Hepatocyte (in vitro differentiated cells): ENCODE measurements at places on chromosomes 12 and 14. TPM values are rescaled to one million over a fixed set of nuclear protein-coding genes. Genes with fewer than 3 reads are reported as not detected.
A peak's percentile ranks its signal among the peaks of the same experiment; 100 is the strongest.

The FAM222A gene
- total RNA-seq, result 7.4 and 8.5 TPM in 2 replicates

GRCh38 chr12:101957252-101957959 is 80.0 kb downstream of the DRAM1 start:
- peaks cover 6% of the 10 kb centered on the region for H3K4me1 ChIP-seq
- peak overlapping the region; percentile 61 for H3K27ac ChIP-seq
- no peak overlapping the region for H3K4me3 ChIP-seq

DNA sequence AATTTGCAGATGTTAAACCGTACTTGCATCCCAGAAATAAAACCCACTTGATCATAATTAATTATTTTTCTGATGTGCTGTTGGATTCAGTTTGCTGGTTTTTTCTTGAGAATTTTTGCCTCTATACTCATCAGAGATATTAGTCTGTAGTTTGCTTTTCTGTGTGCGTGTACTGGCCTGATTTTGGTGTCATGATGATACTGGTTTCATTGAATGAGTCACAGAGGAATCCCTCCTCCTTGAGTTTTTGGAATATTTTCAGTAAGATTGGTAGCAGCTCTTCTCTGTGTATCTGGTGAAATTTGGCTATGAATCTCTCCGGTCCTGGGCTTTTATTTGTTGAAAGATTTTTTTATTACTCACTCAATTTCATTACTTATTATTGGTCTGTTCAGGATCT is 100.4 kb upstream of the PMCH start:
- no peaks in the 10 kb centered on the region for H3K4me1 ChIP-seq
- H3K4me3 ChIP-seq, result no peak overlapping the region
- H3K27me3 ChIP-seq, result no peaks in the 10 kb centered on the region
- H3K27ac ChIP-seq, result no peak overlapping the region
- DNase-seq, result no peak

The CD27 gene
- not detected in 2 replicates for total RNA-seq

The POTEM gene
- not detected in 2 replicates for total RNA-seq

The MAPK1IP1L gene
- total RNA-seq, result 69.9 and 91.0 TPM in 2 replicates

- DNase-seq, result no peak
- H3K27ac ChIP-seq, result no peak overlapping the region
- H3K36me3 ChIP-seq, result no peaks in the 10 kb centered on the region
- H3K27me3 ChIP-seq, result no peaks in the 10 kb centered on the region
Observed at GRCh38 chr12:45303945-45304344, 88.0 kb downstream of the ANO6 start.

DNA sequence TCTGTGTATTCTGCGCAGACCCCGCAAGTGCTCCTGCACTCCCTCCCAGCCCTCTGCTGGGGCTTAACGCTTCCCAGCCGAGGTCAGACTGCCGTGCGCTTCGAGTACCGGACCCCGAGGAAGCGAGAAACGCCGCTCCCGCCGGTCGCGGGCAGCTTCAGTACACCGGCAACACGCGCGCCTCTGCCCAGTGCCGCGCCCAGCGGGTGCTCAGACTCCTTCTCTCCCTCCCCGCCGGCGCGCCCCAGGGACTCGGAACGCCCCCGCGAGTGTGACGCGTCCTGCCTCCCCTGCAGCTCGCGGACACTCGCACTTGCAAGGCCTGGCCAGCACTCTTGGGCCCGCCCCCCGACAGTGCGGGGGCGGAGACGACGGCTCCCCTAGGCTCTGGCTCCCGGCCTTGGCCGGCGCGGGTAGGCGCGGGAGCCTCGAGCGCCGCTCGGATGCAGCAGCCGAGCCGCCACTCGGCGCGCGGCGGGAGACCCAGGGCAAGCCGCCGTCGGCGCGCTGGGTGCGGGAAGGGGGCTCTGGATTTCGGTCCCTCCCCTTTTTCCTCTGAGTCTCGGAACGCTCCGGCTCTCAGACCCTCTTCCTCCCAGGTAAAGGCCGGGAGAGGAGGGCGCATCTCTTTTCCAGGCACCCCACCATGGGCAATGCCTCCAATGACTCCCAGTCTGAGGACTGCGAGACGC is at the start of gene PTGER2:
Gene PTGER2, plus strand, starts transcription at position 410 of the 692 bp plus-strand sequence. Its CDS starts 237 bp downstream, at position 647.
- H3K27me3 ChIP-seq, result peaks cover 20% of the 10 kb centered on the region
- DNase-seq, result peak; percentile 86
- no peaks in the 10 kb centered on the region for H3K36me3 ChIP-seq
- H3K4me3 ChIP-seq, result peak within 1 kb of the TSS; percentile 52

- DNase-seq, result no peak
- no peaks in the 10 kb centered on the region for H3K27me3 ChIP-seq
- no peak overlapping the region for H3K4me3 ChIP-seq
- H3K27ac ChIP-seq, result peak overlapping the region; percentile 64
- H3K36me3 ChIP-seq, result no peaks in the 10 kb centered on the region
Observed at GRCh38 chr12:110917961-110918360, 2.4 kb downstream of the MYL2 start.

The PYGL gene
- 46.2 and 51.6 TPM in 2 replicates for total RNA-seq

DNA sequence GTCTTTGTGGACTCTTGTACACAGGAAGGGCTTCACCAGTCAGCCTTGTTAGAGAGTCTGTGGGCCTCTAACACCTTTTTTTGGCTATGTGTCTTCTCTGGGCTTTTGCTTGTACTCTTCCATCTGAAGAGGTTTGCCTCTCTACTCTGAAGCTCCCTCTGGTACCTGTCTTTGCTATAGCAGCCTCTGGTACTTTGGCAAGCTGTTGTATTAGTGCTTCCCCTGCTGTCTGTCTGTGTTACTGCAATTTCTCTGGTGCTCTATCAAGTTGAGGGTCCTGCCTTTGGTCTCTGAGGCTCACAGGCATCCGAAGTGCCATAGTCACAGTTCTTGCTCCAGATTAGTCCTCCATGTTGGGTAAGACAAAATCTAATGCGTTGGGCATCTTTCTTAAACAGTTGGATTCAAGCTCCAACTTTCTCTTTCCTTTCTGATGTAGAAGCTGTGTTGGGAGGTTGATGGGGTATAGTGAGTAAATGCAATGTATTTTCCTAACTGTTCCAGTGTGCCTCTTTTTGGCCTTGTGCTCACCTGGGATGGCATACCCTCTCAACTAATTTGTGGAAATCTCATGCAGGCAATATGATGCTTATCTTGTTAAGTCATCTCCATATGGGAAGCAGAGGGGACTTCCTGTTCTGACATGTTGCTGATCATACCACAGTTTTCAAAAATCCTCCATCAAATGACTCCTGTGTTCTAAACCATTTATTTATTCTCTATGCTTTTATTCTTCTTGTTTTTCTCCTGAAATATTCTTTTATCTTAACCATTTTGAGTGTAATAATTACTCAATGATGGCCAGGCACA is 88.8 kb downstream of the ATF7IP start:
- no peaks in the 10 kb centered on the region for H3K27me3 ChIP-seq
- no peaks in the 10 kb centered on the region for H3K4me1 ChIP-seq
- peaks cover 2% of the 10 kb centered on the region for H3K36me3 ChIP-seq
- DNase-seq, result peak; percentile 35
- no peak overlapping the region for H3K27ac ChIP-seq

The RTL1 gene
- total RNA-seq, result 1.5 and 2.6 TPM in 2 replicates

The SOAT2 gene
- 18.9 and 21.8 TPM in 2 replicates for total RNA-seq

GRCh38 chr12:32535288-32535999 is 136.1 kb downstream of the FGD4 start:
- peak overlapping the region; percentile 72 for H3K27ac ChIP-seq
- peaks cover 23% of the 10 kb centered on the region for H3K4me1 ChIP-seq
- H3K27me3 ChIP-seq, result no peaks in the 10 kb centered on the region
- H3K36me3 ChIP-seq, result no peaks in the 10 kb centered on the region

The PACS2 gene
- total RNA-seq, result 31.9 and 41.1 TPM in 2 replicates

DNA sequence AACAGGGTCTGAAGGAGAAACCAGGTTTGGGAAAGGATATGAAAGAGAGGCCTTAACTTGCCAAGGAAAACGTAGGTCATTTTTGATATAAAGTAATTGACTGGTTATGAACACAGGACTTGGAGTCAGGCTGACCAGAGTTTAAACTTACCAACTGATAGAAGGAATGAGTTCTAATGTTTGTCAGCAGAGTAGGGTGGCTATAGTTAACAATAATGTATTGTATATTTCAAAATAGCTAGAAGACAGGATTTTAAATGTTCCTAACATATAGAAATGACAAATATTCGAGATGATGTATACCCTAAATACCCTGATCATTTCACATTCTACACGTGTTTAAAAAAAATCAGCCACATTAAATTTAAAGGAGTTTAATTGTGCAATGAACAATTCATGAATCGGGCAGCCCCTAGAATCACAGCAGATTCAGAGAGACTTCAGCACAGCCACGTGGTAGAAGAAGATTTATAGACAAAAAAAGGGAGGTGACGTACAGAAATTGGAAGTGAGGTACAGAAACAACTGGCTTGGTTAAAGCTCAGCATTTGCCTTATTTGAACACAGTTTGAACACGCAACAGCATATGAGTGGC is 52.5 kb upstream of the PLEKHG7 start:
- H3K36me3 ChIP-seq, result no peaks in the 10 kb centered on the region
- DNase-seq, result no peak
- H3K27ac ChIP-seq, result no peak overlapping the region

DNA sequence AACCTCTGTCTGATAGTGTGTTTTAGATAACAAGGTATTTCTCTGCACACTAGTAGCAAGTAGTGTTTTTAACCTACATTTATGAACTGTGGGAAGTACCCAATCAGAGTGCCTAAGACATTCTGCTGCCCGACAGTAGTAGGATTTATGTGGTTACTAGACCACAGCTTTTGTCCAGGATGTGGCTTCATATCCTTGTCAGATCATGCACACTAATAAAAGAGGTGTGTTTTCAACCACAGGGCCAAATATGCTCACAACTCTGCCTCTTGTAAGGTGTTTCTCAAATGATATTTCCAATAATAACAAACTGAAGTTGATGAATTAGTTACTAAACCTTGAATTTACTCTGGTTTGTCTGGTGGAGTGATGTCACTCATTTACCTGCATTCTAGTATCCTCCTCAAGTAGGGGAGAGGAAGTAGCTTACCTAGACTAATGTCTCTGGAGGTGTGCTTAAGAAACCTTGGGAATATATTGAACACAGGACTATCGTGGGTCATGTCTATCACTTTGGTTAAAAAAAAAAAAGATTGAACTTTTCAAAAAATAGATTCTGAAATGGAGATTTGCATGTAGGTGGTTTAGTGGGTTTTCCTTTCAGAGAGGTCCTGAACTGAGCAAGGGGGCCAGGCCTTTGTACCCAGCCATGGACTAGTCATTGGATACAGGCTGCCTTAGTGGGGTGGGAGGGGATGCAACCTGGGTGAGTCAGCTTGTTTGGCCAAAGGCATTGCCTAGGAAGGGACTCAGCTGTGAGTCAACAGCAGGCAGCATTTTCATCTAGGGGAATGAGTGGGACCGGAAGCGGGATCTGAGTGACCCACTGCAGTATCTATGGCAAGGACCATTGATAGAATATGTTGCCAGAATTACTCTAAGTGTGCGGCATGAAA is 14.1 kb downstream of the FBXW8 start:
- H3K4me3 ChIP-seq, result no peak overlapping the region
- DNase-seq, result no peak
- no peak overlapping the region for H3K27ac ChIP-seq
- H3K4me1 ChIP-seq, result peaks cover 11% of the 10 kb centered on the region
- H3K36me3 ChIP-seq, result no peaks in the 10 kb centered on the region
- no peaks in the 10 kb centered on the region for H3K27me3 ChIP-seq

DNA sequence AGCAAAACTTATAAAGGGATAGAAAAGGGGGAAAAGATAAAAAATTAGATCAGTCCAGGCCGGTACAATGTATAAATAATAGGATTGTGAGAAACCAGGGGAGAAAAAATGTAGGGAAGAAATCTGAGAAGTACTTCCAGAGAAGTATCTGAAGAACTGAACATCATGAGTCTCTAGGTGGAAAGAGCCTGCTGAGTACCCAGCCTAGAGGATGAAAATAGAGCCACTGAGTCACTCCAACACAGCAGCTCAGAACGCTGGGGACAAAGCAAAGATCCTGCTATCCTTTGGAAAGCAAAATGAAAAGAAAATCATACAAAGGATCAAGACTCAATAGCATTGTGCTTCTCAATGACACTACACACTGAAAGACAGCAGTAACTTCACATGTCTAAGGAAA is 138.0 kb downstream of the ANO6 start:
- peaks cover 41% of the 10 kb centered on the region for H3K4me1 ChIP-seq
- no peak overlapping the region for H3K4me3 ChIP-seq
- DNase-seq, result no peak
- H3K36me3 ChIP-seq, result no peaks in the 10 kb centered on the region

The SERPINA6 gene
- 132 TPM in 2 replicates for total RNA-seq

The GPR84 gene
- total RNA-seq, result 0.07 TPM in 1 of 2 replicates, not detected in the other

GRCh38 chr12:102413396-102413795 is 67.0 kb downstream of the IGF1 start:
- H3K4me1 ChIP-seq, result no peaks in the 10 kb centered on the region
- H3K4me3 ChIP-seq, result no peak overlapping the region
- DNase-seq, result no peak
- no peaks in the 10 kb centered on the region for H3K27me3 ChIP-seq
- no peak overlapping the region for H3K27ac ChIP-seq

The OR6C65 gene
- total RNA-seq, result not detected in 2 replicates

- no peaks in the 10 kb centered on the region for H3K4me1 ChIP-seq
- no peaks in the 10 kb centered on the region for H3K36me3 ChIP-seq
- H3K27ac ChIP-seq, result no peak overlapping the region
- H3K27me3 ChIP-seq, result no peaks in the 10 kb centered on the region
Observed at GRCh38 chr12:23581913-23582312, 367.6 kb downstream of the SOX5 start.

- H3K36me3 ChIP-seq, result no peaks in the 10 kb centered on the region
- no peak for DNase-seq
- no peaks in the 10 kb centered on the region for H3K27me3 ChIP-seq
- H3K27ac ChIP-seq, result no peak overlapping the region
- H3K4me1 ChIP-seq, result no peaks in the 10 kb centered on the region
- no peak overlapping the region for H3K4me3 ChIP-seq
Observed at GRCh38 chr12:32025906-32026305, 66.7 kb downstream of the RESF1 start.

GRCh38 chr12:11882301-11883019 is 188.3 kb upstream of the BCL2L14 start:
- H3K4me3 ChIP-seq, result no peak overlapping the region
- H3K27ac ChIP-seq, result peak overlapping the region; percentile 31
- H3K4me1 ChIP-seq, result peaks cover 25% of the 10 kb centered on the region
- DNase-seq, result no peak

GRCh38 chr12:752695-753610 is 574 bp downstream of the WNK1 start:
- peaks cover 12% of the 10 kb centered on the region for H3K4me1 ChIP-seq
- peak overlapping the region; percentile 23 for H3K4me3 ChIP-seq
- H3K27ac ChIP-seq, result peak overlapping the region; percentile 97
- peak; percentile 87 for DNase-seq

DNA sequence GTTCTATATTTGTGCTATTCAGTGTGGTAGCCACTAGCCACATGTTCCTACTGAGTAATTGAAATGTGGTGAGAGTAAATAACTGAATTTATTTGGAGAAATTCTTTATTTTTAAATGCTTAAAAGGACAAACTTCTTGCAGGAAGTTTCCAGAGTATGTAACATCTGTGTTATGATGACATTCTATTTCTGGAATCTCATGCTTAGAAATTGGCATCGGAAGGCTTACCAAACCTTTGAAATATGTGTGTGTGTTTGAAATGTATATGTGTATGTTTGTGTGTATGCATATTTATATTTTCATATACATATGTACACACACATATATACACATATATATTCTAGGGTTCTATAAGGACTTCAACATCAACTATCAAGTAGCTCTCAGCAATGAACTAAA is 12.4 kb upstream of the WSCD2 start:
- no peaks in the 10 kb centered on the region for H3K27me3 ChIP-seq
- no peak overlapping the region for H3K27ac ChIP-seq
- H3K4me3 ChIP-seq, result no peak overlapping the region
- no peak for DNase-seq
- H3K4me1 ChIP-seq, result peaks cover 4% of the 10 kb centered on the region
- no peaks in the 10 kb centered on the region for H3K36me3 ChIP-seq

The CPSF6 gene
- 37.4 and 40.1 TPM in 2 replicates for total RNA-seq
